ENCODE measurements at places on chromosomes 11 and 22.

DNA sequence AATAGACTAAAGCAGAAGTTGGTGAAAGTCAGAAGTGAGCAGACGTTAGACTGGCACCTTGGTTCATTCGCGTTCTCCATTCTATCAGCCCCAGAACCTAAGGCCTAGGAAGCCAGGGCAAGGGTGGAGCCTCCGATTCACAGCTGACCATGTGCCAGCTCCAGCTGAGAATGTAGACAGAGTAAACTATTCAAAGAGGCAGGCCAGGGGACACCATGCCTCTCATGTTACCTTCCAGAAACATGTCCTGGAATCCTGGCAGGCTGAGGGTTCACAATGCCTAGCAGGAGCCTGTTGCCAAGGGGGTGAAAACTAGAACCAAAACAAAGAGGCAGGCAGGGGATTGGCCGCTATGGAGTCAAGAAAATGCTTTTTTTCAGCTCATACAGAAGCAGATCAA, 224.4 kb upstream of the POU2AF2 start:
- no peak for DNase-seq

- DNase-seq: no peak
Observed at GRCh38 chr22:48894064-48894671, 933.5 kb downstream of the BRD1 start.

DNA sequence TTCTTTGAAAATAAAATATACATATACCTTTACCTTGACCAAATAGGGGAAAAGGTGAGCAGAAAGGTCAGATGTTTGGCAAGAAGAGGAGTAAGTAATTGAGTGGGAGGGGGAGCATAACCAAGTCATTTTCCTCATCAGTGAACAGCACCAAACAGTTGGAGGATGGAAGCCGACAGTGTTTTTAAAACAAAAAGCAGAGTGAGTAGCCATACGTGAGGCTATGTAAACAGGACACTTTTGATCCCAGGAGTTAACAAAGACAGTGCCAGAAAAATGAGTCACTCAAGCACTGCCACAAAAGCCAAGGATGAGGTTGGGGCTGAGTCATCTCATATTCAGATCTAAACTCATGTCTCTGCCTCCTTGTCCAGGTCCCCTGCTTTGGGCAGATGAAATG, 734.7 kb downstream of the KCNA4 start:
- DNase-seq: no peak

DNA sequence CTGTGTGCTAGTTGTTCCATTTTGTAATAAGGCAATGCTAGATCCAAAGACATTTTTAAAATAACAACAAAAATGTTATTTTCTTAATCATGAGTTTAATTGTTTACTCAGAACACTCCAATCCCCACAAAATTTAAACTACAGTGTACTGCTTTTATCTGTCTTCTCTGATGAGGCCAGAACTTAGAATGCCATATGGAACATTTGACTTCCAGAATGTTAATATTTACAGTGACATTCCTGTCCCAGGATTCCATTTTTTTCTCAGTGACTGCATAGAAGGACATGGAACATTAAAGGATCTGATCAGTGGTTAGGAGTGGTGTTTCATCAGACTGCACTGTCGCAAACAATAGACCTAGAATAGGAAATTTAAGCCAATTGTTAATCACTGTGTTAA, 494.9 kb upstream of the ARHGAP42 start:
- DNase-seq: no peak

- DNase-seq: no peak
Observed at GRCh38 chr11:11983427-11983826, 25.0 kb downstream of the DKK3 start.

DNA sequence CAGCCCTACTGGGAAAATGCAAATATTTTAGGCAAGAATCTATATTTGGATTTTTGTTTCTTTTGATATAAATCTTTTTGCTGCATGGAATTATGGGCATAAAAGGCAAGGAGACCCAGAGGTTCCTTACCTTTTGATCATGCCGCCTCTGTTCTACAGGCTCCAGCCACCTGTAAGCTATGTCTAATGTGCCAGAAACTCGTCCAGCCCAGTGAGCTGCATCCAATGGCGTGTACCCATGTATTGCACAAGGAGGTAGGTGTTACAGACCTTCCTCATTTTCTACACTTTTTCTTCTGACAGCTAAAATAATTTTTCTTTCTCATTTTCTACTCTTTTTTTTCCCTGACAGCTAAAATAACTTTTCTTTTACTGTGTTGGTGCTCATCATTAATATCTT, 8.2 kb upstream of the BACE1-AS start:
- DNase-seq: no peak
